ENCODE measurements at places on chromosomes 1 and 21. TPM values are rescaled to one million over a fixed set of nuclear protein-coding genes. Genes with fewer than 3 reads are reported as not detected.

DNA sequence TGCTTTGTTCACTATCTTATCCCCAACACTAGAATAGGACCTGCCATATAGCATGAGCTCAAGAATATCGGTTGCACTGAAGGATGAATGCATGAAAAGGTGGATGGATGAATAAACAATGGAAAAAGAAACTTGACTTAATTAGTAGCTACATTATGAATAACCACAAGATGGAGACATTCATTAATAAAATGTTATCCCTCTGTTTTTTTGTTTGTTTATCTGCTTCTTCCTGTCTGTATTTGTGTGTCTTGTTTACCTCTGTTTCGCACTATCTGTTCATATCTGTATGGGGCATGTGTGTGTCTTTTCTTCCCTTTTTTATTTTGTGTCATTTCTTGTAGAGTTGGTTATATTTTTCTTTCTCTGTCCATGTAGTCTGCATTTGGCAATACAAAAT lies 1.1 kb upstream of the OR14I1 start:
- DNase-seq: no peak

GRCh38 chr1:200495901-200496300 lies 86.1 kb upstream of the ZNF281 start:
- DNase-seq: no peak

GRCh38 chr1:87864676-87865075 lies 536.0 kb downstream of the LMO4 start:
- no peak for DNase-seq

GRCh38 chr1:96596226-96596922 lies 125.2 kb upstream of the PTBP2 start:
- no peak for DNase-seq

DNA sequence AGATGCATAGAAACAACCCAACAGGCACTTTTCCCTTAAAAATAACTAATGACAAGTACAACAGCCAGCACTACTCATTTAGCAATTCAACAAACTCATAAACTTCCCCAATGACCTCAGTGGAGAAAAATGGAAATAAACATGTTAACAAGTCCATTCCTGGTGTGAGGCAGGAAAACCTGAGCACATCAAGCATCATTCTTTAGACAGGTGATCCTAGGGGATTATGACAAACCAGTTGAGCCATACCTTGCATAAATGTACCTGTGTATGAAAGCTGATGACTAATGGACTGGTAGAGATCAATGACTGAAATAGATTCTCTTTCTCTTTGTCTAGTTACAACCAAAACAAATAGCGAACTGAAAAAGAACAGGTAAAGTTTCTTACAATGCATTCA lies 7.0 kb downstream of the COL24A1 start:
- no peak for DNase-seq

DNA sequence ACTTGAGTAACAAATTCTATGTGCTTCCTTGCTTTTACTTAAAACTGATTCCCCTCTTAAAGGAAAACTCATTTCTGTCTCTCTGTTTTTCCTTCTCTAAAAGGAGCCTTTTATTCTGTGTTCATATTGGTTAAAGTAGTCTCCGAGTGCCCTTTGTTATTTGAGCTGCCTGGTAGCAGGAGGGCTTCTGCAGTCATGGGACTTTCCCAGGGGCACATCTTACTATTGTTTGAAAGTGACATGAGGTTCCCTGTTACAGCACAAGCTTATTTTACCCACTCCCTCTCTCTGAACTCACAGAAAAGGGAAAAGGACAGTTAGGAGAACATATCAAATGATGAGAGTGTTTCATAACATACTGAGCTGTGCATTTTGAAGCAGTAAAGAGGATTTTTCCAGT lies 58.1 kb upstream of the ANGPTL1 start:
- no peak for DNase-seq

DNA sequence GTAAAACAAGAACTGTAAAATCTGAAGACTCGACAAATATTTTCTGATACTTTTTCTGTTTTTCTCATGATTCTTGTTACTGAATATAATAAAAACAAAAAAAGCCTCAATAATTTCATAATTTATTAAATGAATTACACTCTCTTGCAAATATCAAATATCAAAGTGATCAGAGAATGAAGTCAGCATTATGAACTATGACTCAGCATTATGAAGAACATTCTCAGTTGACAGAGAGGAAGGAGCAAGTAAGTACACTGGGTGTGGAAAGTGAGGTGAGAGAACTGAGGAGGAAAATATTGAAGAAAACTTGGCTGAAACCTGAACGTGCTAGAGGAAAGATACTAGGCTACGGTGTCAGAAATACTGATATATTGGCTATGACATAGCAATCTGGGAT lies 529.5 kb downstream of the KCNT2 start:
- DNase-seq: no peak

- DNase-seq: no peak
Measured at GRCh38 chr1:84089465-84089864, 54.6 kb upstream of the PRKACB start.

FAM151A gene
- 0.84 TPM for total RNA-seq

NBPF4 gene
- not detected for total RNA-seq

PRSS38 gene
- total RNA-seq: not detected
